Heart left ventricle (tissue), 16 donors: ENCODE measurements at places on chromosomes 16 and 17.

DNA sequence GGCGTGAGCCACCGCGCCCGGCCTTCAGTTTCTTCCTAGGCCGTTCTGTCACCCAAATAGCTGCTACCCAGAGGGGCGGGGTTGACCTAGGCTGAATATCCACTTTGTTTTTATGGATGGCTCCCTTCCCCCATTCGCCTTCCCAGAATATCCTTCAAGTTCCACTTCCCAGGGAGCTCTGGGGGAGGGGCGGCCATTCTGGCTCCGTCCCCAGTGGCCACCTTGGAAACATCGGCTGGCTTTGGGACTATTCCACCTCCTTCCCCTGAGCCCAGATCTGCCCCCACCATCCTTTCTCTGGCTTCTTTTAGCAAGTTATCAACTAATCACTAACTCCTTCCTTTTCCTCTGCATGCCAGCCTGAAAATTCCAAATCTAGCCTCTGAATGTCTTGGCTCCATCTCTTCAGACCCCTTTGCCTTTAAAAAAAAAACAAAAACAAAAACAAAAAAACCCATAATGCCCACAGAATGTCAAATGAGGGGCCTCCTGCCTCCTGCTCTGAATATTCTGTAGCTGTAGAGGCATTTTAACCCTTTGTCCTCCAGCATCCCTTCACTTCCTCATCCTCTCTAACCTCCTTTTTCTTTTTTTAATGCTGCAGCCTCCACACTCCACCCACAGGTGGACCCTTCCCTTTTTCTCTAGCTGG, 6.4 kb downstream of the ATP1B2 start:
- peak; percentile 80 for DNase-seq

GRCh38 chr17:80236911-80237310, 16.7 kb downstream of the SLC26A11 start:
- DNase-seq, result no peak

- no peak for DNase-seq
Observed at GRCh38 chr16:60346256-60346655, 1612.1 kb upstream of the GOT2 start.

DNA sequence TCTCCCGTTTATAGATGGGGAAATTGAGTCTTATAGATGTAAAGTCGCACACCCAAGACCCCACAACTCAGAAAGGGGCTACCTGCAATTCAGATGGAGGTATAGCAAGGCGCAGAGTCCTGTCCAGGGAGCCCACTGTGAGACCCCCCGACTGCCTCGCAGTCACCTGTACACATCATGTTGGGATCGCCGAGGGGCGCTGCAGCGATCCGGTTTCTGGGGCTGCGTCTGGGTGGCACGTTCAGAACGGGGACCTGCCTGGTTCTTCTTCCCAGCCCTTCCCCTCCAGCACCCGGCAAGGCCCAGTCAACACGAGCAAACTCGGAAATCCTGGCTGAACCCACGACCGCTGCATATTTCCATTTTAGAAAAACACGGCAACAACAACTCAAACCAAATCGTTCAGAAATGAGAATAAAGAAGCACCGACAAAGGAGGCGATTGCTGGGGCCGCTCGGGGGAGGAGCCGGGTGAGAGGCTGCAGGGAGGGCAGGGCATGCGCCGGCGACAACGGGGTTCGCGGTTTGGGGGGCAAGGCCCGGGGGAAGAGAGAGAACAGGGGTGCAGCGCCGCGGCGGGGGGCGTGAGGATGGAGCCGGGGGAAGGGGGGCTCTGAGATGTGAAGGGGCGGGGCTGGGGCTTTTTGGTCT, 643 bp downstream of the HSDL1 start:
- no peak for DNase-seq

- no peak for DNase-seq
Observed at GRCh38 chr17:80257716-80258213, 2.9 kb upstream of the RNF213 start.

DNA sequence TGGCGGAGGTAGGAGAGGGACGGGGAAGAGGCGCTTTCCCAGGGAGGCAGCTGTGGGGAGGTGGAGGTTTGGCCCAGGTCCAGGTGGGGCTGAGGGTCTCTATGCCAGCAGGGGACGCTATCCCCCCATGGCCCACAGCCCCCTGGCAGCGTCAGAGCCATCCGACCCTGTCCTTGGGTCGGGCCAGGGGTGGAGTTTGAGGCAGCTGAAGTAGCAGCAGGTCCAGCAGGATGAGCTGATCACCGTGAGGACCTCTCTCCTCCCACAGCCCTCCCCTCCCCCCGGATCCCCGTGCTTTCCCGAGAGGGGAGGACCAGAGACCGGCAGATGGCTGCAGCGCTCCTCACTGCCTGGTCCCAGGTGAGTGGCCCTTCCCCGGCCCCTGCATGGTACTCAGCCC, 3.2 kb downstream of the ZNF205 start:
- DNase-seq, result no peak

- DNase-seq, result no peak
Observed at GRCh38 chr17:15048381-15048780, 216.7 kb downstream of the PMP22 start.

DNA sequence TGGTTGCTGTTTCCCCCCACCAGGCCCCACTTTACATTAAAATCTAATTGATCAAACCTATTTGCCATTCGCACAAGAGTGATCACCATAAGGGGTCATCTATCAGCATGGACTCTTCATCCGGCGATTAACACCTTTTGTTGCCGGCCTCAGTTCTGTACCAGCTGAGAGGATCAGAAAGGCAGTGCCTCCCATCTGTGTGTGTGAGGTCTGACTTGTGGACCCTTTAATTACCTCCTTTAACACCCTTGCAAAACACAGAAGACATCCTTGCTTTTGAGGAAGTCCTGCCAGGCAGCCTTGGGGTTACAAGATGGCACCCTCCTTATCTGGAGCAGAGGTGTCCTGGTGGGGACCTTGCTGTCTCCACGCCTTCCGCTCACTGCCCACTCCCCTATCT, 77.2 kb upstream of the IRX3 start:
- DNase-seq, result no peak

DNA sequence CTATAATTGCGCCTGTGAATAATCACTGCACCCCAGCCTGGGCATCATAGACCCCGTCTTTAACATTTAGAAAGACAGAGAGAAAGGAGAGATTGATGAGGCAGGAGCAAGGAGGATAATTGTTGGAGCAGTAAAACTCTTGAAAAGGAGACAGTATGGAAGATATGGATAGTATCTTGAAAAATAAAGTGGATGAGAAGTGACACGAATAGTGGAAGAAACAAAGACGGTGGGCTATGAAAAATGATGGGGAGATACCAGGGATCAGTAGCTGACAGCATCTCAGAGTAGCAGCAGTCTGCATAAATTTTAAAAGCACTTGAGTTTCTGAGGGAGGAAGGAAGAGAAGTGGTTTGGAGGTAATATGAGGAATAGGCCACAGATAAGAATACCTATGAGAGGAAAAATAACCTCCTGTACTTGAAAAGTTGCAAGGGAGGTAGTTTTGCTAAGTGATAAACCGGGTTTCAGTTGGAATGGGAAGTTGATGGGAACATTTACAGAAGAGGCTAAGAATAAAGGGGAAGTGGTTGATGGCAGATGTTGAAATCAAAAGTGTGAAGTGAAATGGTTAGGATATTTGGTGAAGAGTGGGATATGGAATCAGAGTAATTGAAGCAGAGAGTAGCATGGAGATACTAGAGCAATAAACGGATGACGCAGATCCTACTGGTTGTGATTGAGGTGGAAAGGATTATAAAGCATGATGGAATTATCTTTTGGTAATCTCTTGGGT, 1.8 kb upstream of the PPM1D start:
- no peak for DNase-seq

DNA sequence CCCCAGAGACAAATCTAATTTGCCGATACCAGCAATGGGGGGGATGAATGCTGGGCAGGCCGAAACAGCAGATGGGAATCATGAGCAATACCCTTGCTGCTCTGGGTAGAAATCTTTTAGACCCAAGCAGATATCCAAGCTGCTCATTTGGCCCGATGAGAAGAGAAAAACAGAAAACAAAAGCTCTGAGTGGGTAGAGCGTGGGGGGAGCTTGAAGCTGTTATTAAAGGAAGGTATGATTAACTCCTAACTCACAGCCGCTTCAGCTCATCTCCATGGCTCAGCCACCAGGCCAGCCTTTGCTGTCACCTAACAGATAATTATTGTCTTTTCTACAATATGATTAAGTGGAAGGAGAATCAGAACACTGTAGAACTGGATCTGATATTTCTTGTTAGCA, 58.3 kb downstream of the VPS35L start:
- DNase-seq, result no peak

DNA sequence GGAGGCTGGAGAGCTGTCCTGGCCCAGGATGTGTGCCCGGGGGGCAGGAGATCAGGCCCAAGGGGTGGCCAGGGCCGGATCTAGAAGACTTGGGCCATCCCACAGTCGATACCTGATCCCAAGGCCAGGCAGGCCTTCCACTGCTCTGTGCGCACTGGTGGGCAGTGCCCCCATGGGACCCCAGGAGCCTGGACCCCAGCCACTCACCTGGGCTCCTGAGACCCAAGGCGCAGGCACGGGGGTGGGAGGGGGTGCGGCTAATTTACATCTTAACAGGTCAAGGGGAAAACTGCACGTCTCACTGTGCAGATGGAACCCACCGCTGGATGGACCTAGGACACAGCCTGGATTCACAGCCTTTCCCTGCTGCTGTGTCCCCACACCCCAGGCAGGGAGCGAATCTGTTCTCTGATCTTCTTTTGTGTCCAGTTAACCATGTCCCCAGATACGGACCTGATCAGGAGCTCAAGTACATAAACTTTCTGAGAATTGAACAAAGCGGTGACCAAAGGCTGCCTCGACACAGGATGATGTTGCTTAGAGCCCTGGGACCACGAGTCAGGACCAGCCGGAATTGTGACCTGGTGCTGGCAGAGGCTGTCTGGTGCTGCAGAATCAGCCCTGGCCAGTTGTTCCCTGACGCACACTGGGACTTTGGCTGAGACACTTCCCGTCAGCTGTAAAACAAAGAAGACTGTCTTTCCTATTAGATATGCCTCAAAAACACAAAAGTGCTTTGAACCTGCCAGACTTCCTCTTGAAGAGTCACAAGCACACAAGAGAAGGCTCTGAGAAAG, 60.6 kb downstream of the TNFRSF13B start:
- peak; percentile 40 for DNase-seq

- peak; percentile 41 for DNase-seq
Observed at GRCh38 chr17:61005358-61005757, 327.7 kb downstream of the BCAS3 start.

DNA sequence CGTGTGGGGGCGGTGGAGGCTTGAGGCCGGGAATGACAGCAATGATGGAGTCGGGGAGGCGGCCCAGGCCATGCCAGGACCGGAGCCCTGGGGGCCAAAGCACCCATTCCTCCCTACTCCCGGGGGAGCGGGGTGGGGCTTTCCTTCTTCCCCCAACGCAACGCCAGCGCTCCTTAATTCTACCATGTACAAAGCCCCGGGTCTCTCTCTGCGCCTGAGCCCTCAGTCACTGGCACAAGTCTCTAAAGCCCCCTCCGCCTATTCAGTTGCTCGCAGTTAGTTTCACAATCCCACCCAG, 245 bp upstream of the RNF227 start:
- DNase-seq, result no peak

DNA sequence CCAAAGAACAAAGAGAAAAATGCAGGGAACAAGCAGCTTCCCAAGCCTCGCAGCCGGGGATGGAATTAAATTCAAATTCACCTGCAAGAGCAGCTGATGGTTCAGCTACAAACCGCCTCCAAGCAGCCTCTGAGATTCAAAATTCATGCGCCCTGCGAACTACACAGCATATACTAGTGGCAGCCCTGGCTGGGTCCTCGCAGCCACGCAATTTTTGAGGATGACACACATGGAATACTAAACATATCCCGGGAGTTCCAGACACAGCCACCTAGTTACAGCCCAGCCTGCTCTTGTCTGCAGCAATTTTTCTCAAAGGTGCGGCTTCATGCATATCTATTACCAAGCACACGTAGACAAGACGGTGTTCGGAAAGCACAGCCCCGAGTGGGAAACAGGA, 35.9 kb upstream of the KIFC3 start:
- DNase-seq, result no peak

GRCh38 chr17:50218771-50219315, 17.4 kb upstream of the COL1A1 start:
- DNase-seq, result no peak

DNA sequence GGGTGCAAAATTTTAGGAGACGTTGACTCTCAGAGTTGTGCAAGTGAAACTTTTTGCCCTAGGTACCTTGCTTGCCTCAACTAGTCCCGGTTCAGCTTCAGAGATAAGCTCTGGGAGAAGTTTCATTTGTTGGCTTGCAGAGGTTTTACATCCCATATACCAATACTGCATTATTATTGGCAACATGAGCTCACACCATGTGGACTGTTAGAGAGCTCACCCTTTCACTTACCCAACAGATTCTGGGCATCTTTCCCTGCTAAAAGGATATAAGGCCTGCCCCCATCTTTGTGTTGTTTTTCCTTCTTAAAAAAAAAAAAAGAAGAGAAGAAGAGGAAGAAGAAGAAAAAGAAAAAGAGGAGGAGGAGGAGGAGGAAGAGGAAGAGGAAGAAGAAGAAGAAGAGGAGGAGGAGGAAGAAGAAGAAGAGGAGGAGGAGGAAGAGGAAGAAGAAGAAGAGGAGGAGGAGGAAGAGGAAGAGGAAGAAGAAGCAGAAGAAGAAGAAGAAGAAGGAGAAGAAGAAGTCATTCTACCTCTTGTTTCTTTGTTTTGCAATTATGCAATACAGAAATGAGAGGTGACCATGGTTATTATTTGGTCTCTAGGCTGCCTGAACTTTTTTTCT, 292.6 kb upstream of the IRX3 start:
- DNase-seq, result no peak
